CD14-positive monocyte (primary cell): ENCODE measurements at places on chromosomes 1 and 21. TPM values are rescaled to one million over a fixed set of nuclear protein-coding genes. Genes with fewer than 3 reads are reported as not detected.

The KIF2C gene
- polyA plus RNA-seq: 0.13 TPM in 1 of 2 replicates, not detected in the other

DNA sequence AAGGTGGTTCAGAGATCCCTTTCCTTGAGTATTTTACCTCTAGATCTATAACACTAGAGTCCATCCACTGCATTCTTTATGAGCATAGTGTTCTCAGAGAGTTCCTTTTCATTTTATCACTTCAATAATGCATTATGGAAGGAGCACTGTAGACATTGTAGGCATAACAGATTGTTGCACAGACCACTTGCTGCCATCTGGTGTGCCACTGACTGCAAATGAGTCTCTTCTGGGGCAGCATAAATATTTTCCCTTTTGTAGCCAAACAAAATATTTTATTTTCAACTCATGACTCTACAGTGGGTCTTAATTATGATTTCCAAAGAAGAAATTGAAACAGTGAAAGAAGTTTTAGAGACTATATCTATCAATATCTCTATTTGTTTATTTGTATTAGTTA lies 290.4 kb downstream of the OLFM3 start:
- H3K4me1 ChIP-seq: no peaks in the 10 kb centered on the region
- no peak for DNase-seq
- no peak overlapping the region for H3K27ac ChIP-seq
- no peaks in the 10 kb centered on the region for H3K27me3 ChIP-seq

- H3K4me1 ChIP-seq: peaks cover 5% of the 10 kb centered on the region
- no peaks in the 10 kb centered on the region for H3K27me3 ChIP-seq
- H3K27ac ChIP-seq: no peak overlapping the region
- no peaks in the 10 kb centered on the region for H3K36me3 ChIP-seq
- DNase-seq: no peak
Measured at GRCh38 chr1:116266864-116267212, 106.2 kb upstream of the ATP1A1 start.

DNA sequence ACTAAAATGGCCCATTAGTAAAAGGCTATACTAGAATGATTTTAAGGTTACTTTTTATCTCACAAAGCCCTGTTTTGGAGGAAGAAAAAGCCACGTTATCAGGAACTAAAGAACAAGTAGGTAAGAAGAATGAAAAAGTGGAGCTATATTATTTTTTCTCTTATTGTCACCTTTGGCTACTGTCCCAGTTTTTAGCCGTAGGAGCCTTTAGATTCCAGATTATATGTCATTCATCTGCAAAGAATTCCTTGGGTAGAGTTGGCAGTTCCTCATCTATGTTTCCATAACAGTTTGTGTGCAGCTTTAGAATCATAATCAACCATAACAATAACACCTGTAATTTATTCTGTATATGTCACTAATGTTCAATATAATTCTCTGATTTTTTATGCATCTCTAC lies 83.8 kb downstream of the TPR start:
- no peaks in the 10 kb centered on the region for H3K4me1 ChIP-seq
- H3K36me3 ChIP-seq: no peaks in the 10 kb centered on the region
- no peak for DNase-seq

DNA sequence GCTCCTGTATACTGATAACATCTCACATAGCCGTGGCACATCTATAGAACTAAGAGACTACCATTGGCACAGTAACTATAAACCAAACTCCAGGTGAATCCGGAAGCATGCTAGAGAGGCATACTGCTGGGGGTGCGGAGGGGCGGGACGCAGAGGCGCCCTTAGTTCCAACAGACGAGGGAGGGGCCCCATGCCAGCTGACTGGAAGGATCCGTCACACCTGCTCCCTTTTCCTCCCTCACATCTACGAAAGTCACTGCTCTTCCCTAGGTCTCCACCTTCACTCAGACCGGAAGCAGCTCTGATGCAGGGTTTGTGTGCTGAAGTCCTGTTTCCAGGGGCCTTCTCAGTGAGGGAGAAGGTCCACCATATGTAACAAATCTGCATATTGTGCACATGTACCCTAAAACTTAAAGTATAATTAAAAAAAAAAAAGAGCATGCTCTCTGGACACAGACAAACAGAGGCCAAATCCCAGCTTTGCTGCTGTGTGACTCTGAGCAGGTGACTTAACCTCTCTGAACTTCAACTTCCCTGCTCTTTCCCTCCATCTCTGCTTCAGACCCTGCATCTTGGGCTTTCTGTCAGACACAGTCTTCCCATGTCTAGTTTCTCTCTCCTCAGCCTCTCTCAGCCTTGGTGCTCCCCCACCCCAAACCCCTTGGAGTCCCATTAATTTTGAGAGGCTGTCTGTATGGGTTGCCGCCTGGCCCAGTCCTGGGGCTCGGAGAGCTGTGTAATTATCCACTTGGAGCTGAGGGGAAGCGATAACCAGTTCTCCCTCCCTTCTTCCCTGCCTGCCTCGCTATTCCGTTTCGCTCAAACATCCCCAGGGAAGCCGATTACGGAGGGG lies 7.8 kb upstream of the GJB5 start:
- no peaks in the 10 kb centered on the region for H3K27me3 ChIP-seq
- H3K4me3 ChIP-seq: no peak overlapping the region
- DNase-seq: no peak
- H3K4me1 ChIP-seq: no peaks in the 10 kb centered on the region

DNA sequence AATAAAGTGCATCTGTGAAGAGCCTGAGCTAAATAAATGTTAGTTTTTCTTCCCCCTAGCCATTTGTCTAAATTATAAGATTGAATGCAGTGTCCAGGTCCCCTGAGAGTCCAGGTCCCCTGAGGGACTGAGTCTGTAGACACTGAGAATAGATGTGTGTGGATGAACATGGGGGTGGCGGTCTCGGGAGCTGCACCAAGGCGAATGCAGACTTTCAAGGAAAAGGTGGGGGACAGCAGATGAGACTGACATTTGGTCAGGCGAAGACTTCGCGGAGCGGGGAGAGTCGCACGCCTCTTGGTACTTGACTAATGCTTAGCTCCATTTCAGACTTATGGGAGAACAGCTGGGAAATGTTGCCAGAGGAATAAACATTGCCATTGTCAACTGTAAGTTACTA lies 17.7 kb upstream of the MX2 start:
- DNase-seq: no peak
- no peak overlapping the region for H3K27ac ChIP-seq
- H3K27me3 ChIP-seq: no peaks in the 10 kb centered on the region
- H3K36me3 ChIP-seq: no peaks in the 10 kb centered on the region
- peaks cover 13% of the 10 kb centered on the region for H3K4me1 ChIP-seq
- H3K4me3 ChIP-seq: no peak overlapping the region

DNA sequence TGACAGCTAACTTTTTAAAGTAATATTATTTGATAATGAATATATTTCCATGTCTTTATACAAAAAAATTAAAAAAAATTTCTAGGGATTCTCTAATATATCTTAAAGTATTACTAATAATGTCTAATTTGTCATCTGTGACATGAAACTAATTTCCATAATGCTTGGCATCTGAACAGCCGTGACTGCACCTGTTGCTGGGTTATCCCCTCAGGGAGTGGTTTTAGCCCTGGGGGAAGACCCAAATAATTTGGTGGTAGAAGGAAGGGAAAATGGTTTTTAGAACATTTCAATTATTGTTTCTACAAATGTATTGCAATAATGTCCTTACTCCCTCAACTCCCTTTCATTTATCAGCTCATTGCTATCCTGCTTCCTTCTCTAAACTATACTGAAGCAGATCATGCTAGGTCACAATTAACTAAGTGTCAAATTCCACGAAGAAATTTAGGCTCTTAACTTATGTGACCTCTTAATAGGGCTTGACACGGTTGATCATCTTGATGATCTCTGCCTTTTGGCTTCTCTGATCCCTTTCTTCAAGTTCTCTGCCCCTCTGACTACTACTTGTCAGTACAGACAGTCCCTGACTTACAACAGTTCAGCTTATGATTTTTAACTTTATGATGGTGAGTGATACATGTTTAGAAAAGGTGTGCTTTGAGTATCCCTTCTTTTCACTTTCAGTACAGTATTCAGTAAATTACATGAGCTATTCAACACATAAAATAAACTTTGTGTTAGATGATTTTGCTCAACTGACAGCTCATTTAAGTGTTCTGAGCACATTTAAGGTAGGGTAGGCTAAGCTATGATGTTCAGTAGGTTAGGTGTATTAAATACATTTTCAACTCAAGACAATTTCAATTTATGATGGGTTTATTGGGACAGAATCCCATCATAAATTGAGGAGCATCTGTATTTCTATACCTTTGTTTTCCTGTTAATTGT lies 26.4 kb upstream of the DPH5 start:
- no peak overlapping the region for H3K4me3 ChIP-seq
- no peaks in the 10 kb centered on the region for H3K27me3 ChIP-seq
- H3K27ac ChIP-seq: no peak overlapping the region
- H3K4me1 ChIP-seq: no peaks in the 10 kb centered on the region
